ENCODE measurements at places on chromosomes 16 and 17.

DNA sequence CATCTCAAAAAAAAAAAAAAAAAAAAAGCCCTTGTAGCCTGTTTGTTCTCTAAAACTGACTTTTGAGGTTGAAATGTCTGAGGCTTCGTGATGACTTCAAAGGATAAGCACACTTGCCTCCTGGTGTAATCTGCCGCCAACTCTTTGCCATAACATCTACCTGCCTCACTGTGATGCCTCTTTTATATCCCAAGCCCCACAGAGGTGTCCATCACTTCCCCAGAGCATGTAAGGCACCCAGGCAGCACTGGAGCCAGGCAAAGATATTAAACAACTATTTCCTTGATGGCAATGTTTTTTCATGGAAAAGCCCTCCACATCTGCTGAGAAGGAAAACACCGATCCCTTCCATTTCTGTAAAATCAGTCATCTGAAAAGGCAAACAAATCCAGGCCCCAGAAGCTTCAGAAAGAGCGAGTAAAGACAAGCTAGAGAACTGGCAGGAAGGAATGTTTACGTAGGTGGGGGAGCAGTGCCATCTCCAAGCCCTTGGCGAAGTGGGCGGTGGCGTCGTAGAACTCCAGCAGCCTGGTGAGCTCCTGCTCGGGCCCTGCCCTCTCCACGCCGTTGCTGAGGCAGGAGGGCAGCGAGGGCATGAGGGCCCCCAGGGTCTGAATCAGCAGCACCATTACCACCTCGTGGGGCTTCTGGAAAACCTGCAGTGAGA lies 28.6 kb downstream of the COG7 start:
- peak; percentile 82 for DNase-seq

GRCh38 chr17:75542229-75542628 lies 16.7 kb downstream of the LLGL2 start:
- DNase-seq, result peak; percentile 73

DNA sequence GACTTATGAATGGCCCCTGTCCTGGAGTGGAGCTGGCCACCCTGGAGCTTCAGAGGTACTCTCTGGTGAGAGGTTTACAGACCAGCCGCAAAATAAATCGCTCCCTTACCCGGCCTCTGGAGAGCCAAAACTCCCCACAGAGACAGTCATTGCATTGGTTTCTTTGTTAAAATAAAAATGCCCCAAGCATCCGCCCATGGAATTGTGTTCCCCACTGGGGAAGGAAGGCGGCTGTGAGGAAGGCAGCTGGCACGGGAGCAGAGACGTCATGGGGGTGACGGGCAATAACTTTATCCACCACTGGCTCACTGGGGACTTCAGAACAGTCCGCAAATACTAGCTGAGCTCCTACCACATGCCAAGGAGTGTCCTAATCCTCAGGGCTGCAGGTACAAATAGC lies 266.2 kb upstream of the FOXF1 start:
- DNase-seq, result peak; percentile 13

DNA sequence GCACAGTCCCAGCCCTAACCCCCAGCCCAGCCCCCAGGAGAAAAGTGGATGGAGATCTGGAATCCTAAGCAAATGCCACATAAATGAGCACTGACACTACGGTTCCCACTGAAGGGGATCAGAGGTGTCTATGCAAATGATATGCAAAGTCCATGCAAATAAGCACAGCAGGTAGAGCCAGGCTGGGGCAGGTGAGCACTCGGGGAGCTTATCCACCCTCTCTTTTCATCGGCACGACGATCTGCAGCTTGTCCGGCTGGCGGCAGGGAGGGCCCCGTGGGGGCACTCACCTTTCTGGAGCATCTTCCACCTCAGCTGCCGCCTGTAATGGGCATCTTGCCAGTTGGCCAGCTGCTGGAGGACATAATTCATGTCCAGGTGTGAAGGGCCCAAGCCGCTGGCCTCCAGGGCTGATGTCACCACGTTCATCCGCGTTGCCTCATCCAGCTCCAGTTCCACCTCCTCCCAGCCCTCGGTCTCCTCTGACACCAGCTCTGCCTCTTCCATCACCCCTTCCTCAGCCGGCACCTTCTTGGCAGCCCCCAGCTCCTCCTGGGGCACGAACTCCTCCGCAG lies 9.9 kb downstream of the HAP1 start:
- no peak for DNase-seq

DNA sequence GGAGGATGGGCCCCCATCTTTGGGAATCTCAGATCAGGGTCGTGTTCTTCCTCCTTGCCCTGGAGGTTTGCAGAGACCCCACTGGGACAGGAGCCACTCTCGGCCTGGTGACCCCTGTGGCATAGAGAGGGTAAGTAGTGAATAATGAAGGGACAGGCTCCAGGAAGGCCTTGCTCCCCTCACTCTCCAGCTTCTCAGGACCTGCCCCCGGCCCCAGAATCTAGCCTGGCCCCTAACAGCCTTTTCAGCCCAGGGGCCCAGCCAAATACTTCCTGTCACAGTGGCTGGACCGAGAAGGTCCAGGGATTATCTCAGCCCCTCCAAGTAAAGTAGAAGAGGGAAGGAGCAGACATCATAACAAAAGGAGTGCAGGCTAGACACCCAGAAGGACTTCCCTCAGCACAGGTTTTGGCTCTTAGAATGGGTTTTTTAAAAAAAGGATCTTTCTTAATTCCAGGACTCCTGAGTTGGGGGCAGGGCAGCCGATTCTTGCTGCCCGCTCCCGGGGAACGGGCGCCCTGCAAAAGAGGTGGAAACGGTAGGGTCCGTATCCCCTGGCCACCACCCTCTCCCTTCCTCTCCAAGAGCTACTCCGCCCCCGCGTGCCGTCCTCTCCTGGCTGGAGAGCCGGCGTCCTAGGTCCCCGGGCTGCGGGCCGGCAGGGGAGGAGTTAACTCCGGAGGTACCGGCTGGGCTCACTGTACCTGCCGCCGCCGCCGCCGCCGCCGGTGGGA lies 559 bp upstream of the NXPH3 start:
- DNase-seq, result no peak

GRCh38 chr17:51407576-51407975 lies 147.2 kb downstream of the UTP18 start:
- no peak for DNase-seq

DNA sequence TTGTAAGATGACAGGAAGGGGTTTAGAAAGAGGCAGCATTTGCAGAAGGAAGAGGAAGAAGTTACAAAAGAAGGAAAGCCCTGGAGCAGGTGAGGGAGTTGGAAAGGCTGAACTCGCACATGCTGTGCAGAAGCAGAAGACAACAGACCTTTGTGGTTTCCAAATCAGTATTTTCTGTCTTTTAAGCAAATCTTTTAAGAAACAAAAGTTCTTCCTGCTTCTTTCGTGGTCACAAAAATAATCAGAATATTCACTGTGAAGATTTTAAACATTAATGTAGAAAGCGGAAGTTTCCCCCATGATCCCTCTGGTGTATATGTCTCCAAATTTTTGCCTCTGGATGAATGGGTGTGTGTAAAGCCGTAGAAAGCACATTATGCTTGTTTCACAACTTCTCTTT lies 25.8 kb downstream of the ZNRF1 start:
- DNase-seq, result no peak

- no peak for DNase-seq
Observed at GRCh38 chr17:47997586-47997985, 26.7 kb downstream of the CDK5RAP3 start.

- no peak for DNase-seq
Observed at GRCh38 chr17:67482764-67483163, 105.7 kb downstream of the PITPNC1 start.

- DNase-seq, result no peak
Observed at GRCh38 chr16:89166696-89167424, 4.7 kb upstream of the CDH15 start.

DNA sequence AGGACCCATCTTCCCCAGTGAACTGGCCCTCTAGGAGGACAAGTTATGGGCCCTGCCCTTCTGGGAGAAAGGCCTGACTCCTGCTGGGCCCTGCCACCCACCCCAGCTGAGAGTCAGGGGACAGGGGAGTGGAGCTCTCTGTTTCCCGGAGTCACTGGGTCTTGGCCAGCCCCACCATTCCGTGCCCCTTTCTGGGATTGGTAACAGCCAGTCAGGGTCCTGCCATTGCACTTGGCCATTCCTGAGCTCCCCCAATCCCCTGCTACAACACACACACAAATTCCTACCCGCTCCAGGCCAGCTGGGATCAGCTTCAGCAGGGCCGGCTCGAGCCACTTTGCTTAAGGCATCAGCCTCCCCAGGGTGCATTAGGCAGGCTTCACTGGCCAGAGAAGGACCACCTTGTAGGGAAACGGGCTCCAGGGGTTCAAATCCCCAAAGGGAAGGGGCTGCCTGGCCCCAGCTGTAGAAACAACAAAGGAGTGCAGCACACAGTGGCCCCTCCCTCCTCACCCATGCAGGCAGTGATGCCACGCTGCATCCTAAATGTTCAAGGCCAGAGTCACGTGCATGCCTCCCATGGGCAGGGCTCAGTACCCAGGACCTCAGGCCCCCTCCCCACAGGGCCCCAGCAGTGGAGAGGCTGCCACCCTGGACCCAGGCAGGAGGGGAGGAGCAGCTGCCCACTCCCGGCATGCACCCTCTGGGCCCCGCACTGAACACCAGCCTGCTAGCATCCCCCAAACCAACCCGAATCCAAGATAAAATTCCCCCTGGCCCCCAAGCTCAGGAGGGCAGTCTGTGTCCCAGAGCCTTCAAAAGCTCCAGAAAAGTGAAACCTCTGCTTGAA lies 37.7 kb downstream of the C16orf78 start:
- DNase-seq, result no peak

GRCh38 chr16:27918755-27919154 lies 144.8 kb downstream of the GSG1L start:
- no peak for DNase-seq

- DNase-seq, result no peak
Observed at GRCh38 chr16:57707331-57707730, 12.7 kb downstream of the DRC7 start.

- no peak for DNase-seq
Observed at GRCh38 chr17:27544350-27545131, 86.4 kb upstream of the LGALS9 start.

DNA sequence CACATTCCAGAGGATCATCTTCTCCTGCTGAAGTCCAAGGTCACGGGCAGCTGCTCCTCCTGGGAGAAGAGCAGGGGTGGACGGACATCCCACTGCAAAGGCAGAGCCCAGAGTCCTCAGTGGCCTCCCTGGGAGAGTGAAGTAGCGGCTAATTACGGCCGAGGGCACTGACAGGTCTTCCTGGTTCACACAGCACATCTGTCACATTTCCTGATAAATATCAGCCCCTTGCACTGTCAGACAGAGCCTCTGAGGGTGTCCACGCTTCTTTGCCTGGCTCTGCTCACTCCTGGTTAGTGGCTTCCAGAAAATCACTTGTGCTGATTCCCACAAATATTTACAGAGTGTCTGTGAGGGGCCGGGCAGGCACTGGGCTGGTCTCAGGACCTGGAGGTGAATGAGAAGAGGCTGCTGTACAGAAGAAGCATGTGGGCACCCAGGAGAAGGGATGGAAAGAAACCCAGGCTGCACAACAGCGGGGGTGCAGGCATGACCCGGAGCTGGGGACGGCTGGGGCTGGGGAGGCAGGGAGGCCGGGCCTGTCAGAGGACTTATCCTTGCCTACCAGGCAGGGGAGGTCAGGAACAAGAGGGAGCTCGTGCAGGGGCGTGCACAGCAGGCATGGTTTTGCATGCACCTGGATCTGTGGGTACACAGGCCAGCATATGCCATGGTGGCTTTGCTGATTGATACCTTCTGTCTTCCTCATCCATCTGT lies 258.2 kb upstream of the TNRC6C start:
- no peak for DNase-seq

DNA sequence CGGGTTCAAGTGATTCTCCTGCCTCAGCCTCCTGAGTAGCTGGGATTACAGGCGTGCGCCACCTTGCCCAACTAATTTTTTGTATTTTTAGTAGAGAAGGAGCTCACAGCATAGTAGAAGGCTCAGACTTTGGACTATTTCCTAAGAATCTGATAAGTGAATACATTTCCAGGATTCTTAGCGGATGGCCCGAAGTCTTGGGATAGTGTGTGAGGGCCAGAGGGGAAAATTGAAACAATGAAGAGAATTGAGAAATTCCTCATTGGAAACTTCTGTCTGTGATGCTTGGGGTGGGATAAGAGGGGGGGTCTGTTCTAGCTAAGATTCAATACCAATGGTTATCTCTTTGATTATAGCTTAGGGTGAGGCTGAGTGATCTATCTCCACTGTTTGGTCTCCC lies 183.3 kb downstream of the MSI2 start:
- DNase-seq, result no peak

GRCh38 chr16:53646506-53646905 lies 57.2 kb downstream of the RPGRIP1L start:
- no peak for DNase-seq

DNA sequence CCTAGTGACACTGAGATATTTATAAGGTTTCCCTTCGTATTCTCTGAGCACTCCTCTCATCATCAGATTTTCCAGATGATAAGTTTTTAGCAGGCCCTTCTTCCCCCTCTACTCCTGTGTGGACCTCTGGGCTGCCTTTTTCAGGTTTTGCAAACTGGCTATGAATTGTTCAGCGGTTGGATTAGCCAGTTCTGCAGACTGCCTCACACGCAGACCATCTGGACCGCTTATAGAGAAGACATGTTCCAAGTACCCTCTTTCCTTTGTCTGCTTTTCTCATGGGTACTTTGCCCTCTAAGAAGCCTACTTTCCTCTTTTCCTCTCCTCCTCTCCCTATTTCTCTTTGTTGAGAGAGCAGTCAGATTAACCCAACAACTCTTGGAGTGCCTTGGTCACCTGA lies 111.6 kb downstream of the GRIN2A start:
- DNase-seq, result no peak

DNA sequence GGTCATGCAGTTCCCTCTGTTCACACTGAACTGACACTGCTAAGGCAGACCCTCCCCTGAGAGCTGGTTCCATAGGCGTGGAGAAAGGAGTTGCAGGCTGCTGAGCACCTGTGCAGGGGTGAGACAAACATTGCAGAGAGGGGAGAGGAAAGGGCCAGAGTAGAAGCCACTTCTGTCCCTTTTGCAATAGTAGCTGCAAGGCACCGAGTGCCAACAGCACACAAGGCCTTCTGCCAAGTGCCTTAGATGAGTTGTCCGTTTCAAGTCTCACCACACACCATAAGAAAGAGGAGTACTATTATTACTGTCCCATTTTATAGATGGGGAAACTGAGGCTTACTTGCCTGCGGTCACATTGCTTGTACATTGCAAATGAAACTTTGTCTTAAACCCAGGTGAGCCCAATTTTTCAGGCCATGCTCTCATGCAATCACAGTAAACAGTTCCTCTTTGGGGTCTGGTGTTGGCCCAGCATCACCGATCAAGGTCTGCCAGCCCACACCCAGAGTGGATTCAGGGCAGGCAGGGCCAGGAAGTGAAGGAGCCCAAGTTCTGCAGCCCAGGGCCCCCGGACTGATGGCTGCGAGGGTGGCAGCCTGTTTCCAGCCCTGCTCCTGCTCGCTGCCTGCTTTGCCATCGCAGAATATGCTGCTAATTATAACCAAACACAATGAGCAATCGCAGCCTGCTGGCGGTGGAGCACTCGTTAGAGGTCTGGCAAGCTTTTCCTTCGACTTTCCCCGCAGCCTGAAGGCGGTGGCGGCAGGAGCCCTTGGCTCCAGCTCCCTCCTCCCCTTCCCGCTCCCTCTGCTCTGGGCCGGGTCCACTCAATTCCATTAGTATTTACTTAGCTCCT lies 36.8 kb upstream of the DYNLL2 start:
- DNase-seq, result no peak

- no peak for DNase-seq
Observed at GRCh38 chr16:85363881-85364280, 249.2 kb upstream of the GSE1 start.

Measured in colonic mucosa (tissue), 4 donors.